ENCODE measurements at places on chromosomes 5 and 9.

DNA sequence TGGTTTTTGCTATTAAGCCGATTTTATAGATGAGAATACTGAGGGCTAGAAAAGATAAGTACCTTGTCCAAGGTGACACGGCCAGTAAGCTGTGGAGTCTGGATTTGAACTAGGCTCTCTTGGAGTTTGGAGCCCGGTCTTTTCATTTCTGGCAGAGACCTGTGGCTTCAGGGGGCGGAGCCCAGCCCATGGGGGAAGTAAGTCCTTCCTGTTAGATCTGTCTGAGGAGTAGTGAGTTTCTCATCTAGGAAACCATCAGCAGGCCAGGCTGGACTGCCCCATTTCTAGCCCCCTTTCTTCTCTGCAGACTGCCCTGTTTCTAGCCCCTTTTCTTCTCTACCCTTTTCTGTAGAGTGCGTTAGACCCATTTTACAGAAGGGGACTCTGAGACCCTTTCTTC, 521 bp upstream of the PTGS1 start:
- DNase-seq: no peak

- no peak for DNase-seq
These were observed 185.9 kb downstream of the KIAA0825 start for GRCh38 chr5:94432499-94432898.

DNA sequence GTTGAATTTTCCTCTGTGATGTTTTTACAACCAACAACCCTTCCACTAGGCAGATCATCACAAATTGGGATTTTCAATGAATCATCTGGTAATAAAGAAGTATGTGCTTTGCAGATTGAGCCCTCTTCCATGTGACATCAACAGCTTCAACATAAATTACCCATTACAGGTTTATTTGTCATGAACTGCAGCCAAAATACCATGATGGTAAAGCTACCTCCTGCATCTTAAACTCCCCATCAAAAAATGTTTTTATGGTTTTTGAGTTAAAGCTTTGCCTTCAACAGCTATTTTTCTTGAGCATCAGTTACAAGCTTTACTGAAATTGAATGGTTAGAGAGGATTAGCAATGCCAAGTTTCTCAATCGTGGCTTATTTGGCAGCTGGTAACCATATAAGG, 211.4 kb upstream of the TUSC1 start:
- no peak for DNase-seq

- DNase-seq: no peak
These were observed 8.4 kb upstream of the RGS7BP start for GRCh38 chr5:64497386-64497785.

DNA sequence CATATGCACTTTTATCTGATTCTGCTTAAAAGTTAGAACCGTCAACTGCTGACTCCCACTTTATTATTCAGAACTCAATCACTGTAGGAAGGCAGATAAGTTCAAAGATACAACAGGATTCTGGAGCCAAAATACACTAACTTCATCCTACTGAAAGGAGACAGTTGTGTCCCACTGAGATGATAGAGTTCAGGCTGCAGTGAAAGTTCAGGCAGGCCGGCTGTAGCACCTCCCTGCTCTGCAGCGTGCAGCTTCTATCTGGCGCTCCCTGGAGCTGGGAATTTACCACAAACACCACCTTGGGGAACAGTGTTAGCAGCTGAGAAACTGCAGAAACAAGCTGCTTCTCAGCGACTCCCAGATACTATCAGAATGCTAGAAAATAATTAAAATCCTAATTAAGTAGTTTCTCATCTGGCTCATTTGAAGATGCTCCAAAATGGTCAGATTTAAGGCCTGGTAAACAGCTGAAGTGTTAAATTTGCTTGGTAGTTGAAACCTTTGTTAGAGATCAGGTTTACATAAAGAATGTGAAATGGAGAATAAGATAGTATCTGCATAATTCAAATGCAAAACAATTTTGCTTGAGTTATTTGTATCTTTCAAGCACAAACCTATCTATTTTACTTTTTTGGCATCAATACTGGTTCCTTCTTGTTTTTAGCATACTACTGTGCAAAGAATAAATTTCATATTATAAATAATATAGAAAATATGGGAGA, 52.3 kb upstream of the CNTLN start:
- DNase-seq: no peak

DNA sequence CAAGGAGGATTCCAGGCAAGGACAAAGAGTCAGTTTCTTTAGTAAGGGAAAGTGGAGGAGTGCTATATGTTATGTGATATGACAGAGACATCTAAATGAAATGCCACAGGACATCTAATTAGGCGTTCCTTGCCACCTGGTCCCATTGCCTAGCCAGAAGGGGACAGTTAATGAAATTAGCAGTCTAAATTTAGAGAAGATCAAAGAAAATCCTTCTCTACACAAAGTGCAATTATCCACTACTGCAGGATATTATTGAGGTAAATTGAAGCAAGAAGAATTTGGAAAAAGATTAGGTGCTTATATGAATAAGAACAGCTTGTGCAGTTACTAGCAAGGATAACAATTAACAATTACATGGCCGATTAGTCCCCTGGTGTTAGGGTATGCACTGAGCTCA, 495.3 kb upstream of the NMUR2 start:
- no peak for DNase-seq

GRCh38 chr9:132169672-132170392, 8.0 kb downstream of the NTNG2 start:
- peak; percentile 33 for DNase-seq

DNA sequence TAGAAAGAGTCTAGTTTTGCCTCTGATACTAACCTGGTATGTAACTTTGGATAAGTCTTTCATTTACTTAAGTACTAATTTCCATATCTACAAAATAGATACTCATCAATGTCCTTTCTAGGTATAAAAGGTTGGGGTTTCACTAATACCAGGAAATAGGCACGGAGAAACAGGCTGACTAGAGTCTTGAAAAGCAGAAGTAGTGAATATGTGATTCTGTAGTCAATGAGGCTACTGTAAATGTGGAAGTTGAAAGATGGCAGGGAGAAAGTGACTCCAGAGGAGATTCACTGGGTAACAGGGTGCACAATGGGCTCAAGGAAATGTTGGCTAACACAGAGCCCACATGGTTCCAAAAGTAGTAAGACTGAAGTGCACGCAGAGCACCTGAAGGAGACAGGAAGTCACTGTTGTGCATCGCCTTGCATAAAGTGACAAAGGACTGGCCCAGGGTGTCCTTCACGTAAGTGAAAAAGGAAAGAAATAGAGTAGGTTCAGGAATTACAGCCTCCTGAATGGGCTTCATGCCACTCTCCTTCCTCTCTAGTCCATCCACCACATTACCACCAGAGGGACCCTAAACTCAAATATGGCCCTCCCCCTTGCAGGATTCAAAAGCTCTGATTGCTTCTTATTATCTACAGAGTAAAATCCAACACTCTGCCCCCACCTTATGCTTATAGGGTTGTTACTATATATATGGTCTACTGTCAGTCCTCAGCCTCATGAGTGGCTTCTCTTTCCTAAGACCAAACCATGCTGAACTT, 288.0 kb upstream of the SMARCA2 start:
- no peak for DNase-seq

DNA sequence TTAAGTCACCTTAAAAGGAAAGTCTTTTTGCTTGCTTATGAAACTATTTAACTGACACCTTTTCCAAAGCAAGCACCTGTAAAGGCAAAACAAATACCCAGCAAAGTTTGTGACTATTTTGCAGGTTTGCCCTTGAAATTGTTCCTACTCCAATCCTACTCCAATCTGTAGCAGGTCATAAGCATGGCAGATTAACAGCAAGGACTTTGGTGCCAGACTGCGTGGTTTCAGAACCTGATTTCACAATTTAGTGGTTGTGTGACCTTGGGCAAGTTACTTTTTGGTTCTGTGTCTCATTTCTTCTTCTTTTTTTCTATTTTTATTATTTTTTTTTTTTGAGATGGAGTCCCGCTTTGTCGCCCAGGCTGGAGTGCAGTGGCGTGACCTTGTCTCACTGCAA, 282.1 kb downstream of the RFX3 start:
- no peak for DNase-seq

DNA sequence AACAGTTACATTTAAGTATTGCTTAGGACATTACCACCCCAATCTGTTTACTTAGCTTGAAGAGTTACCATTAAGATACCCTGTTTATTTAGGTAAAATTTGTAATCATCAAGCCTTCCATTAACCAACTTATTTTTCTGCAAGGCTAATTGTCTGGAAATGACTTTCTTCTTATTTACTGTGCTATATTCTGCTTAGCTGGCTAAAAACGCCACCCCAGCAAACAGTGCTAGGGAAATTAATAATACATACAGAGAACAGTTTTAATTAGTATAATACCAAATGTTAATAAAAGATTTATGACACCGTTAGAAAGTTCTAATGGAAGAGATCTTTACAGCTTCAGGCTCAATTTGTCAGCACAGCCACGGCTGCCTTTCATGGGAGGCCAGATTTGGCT, 14.0 kb downstream of the TLX3 start:
- DNase-seq: no peak

GRCh38 chr9:94096819-94097577, 12.7 kb downstream of the PTPDC1 start:
- DNase-seq: no peak

DNA sequence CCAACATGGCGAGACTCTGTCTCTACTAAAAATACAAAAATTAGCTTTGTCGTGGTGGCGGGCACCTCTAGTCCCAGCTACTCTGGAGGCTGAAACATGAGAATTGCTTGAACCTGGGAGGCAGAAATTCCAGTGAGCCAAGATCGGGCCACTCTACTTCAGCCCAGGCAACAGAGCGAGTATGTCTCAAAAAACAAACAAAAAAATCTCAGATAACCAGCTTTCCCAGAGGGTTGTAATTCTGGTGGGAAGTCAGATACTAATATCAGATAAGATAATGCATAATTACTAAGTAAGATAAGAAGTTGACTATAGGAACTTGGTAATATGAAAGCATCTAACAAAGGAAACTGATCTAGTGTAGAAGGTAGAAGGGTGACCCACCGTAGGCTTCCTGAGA, 60.6 kb downstream of the PCDH1 start:
- no peak for DNase-seq

DNA sequence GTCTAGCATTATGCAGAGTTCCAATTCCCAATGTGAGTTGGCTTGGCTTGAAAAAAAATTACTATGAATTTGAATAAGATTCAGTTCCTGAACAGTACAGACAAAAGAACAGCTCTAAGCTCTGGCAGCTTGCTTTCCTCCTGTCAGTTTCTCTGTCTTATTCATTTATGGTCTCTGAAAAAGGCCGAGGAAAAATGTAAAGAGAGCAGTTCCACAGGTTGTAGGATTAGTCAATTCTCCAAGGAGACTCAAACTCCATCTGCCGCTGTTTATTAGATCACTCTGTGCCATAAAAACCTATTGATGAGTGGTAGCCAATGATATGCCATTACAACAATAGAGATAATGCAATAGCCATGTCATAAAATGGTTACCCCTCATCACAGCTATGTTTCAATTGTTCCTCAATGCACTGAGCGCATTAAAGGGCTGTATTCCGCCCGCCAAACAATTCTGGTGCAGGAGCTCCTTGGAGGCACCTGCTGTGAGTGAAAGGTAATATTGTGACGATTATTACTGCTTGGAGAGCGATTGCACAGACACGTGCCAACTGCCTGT, 188.2 kb downstream of the ARRDC3 start:
- no peak for DNase-seq

GRCh38 chr9:115204904-115205453, 87.0 kb upstream of the TNC start:
- DNase-seq: no peak

DNA sequence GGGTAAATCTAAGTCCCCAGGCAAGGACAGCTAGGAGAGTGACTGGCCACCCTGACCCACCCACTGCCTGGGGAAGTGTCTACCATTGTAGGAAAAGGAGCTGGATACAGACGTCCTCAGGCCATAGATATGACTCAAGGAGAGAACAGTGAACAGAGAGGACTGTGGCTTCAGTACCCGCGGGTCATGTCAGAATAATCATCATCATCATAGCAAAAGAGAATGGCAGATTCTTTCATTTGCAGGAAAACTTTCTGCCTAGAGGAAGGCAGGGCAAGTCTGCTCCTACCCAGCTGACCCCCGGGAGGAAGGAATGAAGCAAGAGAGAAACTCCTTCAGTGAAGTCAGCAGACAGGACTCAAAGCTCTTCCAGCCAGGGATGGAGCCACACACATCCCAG, 52.2 kb upstream of the UBTD2 start:
- DNase-seq: no peak

GRCh38 chr5:180034564-180034963, 37.0 kb downstream of the RNF130 start:
- DNase-seq: no peak

DNA sequence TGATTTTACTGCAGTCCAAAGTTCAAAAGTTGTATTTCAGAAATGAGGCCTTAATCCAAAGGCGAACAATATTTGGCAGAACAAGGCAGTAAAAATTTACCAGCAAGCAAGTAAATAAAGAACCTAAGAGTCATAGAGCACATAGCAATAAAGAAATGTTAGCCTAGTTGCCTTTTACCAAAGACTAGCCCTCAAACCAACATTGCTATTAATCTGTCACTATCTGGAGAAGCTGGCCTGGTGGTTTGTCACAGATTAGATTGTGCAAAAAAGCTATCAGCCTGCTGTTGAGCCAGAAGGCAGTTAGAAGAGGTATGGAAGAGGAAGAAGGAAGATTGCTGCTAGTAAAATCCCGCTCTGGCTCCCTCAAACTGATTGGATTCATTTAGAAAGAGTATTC, 304.7 kb upstream of the KLF4 start:
- no peak for DNase-seq

DNA sequence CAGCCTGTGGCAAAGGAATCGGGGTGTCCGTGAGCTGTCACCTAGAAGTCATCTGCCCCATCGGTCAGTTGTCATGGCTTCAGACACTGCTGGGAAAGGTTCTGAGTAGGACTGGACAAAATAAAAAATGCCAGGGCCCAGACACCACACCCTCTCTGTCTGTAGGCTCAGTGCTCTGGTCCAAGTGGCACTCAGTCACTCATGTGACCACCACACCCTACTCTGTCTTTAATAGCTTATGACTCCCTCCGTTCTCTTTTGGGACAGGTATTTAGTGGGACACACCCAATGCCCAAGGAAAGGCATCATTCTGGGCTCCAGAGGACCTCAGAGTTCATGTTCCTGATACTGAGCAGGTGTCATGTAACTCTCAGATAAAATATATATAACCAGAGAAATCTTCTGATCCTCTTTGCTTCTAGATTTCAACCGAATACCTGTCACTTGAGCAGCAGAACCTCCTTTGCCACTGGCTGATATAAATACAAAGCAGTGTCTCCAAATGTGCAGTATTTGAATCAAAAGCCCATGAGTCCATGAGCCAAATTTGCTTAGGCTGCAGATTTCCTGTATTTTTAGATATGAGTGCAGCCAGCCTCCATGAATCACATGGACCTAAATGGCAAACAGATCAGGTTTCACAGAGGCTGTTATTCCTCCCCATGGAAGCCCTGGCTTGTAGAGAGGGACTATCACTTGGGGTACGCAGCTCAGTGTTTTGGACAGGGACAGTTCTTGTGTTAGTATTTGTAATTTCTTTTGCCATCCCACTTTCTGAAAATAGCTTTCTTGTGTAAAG, 272.0 kb downstream of the ARHGAP26 start:
- no peak for DNase-seq

Data from activated T-helper 1 cell treated with anti-CD3 and anti-CD28 coated beads, Interleukin-2, amount 50 U/mL, for 16 hours (primary cell).